ENCODE measurements at places on chromosomes 13 and 19.

- peak; percentile 37 for DNase-seq
These were observed 170.8 kb downstream of the NUFIP1 start for GRCh38 chr13:44818428-44818827.

- DNase-seq = no peak
These were observed 39.1 kb upstream of the CCNE1 start for GRCh38 chr19:29772696-29773095.

GRCh38 chr13:49298903-49299605 lies 51.3 kb downstream of the CDADC1 start:
- DNase-seq = peak; percentile 7

DNA sequence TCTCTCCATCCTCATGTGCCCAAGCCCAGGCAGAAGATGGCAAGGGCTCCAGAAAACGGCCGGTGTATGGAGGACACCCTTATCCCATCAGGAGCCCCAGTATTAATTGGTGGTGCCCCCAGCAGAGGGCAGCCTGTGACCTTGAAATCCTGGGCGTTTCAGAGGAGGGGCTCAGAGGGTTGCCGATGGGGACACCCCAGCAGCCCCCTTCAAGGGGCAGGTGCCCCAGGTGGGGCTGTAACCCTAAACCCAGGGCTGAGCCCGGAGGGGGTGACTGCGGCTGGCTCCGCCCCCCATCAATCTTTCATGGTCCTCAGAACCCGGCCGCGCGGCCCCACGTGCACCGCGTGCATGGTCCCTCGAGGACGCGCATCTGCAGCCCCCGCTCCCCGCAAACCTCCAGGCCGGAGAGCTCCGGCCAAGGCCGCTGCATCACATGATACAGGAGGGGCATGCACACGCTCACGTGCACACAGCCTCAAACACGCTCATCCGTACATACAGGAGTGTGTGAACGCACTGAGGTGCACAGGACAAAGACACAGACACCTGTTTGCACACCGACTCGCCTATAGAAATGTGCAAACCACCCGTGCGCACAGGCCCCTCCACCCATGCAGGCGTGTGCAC lies 949 bp downstream of the RAB3A start:
- peak; percentile 30 for DNase-seq

- DNase-seq = no peak
These were observed 68.1 kb upstream of the KLF12 start for GRCh38 chr13:74202129-74202813.

GRCh38 chr13:74025369-74025768 lies 108.8 kb downstream of the KLF12 start:
- DNase-seq = no peak

GRCh38 chr19:30555791-30556110 lies 183.6 kb downstream of the ZNF536 start:
- no peak for DNase-seq

GRCh38 chr13:49374585-49375290 lies 69.1 kb downstream of the CAB39L start:
- peak; percentile 86 for DNase-seq

- DNase-seq = no peak
These were observed 14.9 kb upstream of the SCN1B start for GRCh38 chr19:35015270-35015953.

DNA sequence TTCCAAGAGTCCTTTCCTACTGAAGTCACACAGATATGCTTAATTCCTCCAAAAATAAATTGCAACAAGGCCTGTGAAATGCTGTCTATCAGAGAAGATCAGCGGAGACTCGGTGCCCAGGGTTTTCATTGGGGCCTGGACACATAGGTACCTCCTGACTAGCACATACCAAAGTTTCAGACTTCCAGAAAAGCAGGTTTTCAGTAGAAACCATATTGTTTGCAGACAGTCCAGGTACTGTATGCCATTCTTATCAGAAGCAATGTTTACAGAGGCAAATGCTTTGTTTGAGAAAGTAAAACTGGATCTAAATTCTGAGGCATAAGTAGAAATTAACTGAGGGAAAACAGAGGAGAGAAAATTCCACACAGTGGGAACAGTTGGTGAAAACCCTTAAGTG lies 12.8 kb downstream of the ZNF229 start:
- no peak for DNase-seq

DNA sequence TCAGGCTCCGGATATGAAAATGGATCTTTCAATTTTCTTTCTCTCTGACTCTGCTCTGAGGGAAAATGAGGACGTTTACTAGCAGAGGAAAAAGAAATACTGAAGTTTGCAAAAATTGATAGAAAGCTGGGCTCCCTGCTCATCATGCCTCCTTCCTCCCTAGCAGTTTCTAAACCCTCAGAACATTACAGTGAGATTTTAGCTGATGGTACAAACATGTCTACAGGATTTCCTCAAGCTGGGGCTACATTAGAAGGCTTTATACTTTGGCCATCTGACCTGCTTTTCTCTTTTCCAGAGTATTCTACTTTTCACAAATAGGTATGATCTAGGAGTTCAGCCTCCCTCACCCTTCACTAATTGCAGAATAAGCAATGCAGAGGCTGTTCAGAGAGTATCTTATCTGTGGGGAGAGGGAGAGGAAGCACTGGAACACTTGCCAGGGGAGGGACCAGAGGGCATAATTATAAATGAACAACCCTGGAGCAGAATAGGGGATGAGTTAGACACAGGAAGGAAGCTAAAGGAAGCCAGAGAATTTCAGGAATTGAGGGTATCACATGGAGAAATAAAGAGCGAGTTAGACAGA lies 30.0 kb downstream of the CEACAM1 start:
- DNase-seq = no peak

DNA sequence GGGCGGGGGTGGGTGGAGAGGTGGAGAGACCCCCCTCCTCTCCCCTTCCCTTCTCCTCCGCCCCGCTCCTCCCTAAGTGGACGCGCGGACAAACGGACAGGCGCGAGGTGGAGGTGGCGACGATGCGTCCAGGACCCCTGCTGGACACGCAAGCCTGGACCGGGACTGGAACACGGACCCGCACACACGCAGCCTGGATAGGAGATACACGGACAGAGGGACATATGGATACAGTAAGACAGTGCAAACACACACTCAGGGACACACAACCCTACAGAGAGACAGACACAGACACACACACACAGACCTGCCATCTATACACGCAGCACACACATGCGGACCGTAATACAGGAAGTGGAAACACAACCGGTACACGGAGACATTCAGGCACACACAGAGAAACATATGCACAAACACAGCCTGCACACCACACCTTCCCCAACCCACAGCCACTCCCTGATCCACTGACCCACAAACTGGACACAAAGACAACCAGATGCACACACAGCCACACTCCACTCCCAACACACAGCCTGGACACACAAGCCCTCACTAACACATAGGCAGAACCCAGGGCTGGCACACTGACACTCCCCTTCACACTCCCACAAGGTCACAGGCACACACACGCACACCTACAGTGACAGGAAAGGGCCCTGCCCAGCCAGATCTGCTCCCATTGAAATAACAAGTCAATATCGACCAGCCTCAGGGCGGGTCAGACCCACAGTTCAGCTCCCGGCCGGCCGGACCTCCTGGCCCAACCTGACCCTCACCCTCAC lies 696 bp upstream of the ERFL start:
- DNase-seq = no peak

DNA sequence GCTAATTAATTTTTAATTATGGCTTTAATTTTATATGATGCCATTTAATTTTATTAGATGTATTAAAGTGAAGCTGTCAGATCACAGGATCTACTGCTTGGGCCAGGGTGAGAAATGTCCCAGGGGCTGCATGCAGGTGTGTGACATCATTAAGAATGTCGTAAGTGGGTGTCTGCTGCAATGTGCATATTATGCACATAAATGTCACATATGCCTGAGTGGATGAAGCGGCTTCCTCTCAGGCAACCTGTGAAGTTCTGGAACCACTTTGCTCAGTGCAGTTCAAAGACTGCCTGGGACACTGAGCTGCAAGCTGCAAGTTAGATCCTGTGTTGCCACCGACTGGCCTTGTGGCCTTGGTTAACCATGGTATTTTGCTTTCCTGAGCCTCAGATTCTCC lies 355.0 kb downstream of the UQCRFS1 start:
- no peak for DNase-seq

DNA sequence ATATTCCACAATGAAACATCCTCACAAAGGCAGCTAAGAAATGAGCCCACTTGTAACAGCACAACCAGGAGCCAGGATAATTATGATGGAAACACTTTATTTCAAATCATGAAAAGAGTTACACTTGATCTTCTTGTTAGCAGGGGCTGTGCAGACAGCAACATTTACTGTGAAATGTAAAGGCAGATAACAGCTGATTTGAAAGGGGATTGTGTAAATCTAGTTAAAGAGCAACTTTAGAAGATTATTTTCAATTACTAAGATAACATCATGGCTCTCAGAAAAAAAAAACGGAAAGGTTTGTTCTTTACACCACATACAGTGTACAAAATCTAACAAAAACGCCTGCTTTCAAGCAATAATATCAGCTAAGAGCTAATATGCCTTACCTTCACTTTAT lies 22.4 kb downstream of the ENOX1 start:
- DNase-seq = no peak

GRCh38 chr13:40087091-40088002 lies 431.9 kb downstream of the COG6 start:
- DNase-seq = no peak

DNA sequence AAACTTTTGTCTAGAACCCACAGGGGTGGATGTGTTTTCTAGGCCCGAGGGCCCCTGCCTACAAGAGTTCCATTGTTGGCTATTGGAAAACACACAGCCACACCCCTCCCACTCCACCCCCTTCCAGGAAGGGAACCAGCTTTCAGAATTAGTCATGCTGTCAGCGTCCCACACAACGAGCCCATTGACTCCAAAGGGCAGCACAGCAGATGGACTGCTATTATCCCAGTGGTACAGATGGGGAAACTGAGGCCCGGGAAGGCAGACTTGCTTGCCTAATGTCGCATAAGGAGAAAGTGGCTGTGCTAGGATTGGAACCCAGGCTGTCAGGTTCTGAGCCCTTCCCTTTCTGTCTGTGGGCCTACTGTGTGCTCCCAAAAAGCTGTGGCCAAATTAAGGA lies 8.1 kb upstream of the FXYD3 start:
- DNase-seq = peak; percentile 31

DNA sequence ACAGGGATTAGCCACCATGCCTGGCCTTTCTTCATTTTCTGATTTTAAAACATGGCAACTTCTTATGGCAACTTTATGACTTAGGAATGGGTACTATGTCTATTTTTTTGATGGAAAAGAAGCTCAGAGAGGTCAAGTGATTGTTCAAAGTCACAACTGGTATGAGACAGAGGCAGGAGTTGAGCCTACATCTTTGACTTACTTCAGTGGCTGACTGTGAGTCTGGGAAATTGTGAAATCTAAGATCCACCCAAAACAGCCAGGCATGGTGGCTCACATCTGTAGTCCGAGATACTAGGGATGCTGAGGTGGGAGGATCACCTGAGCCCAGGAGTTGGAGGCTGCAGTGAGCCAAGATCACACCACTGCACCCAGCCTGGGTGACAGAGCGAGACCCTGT lies 2.4 kb upstream of the ACTL9 start:
- DNase-seq = no peak

- no peak for DNase-seq
These were observed 1379.0 kb upstream of the MIR17HG start for GRCh38 chr13:89968470-89968869.

GRCh38 chr19:58350001-58350861 lies 3.1 kb downstream of the A1BG start:
- no peak for DNase-seq

DNA sequence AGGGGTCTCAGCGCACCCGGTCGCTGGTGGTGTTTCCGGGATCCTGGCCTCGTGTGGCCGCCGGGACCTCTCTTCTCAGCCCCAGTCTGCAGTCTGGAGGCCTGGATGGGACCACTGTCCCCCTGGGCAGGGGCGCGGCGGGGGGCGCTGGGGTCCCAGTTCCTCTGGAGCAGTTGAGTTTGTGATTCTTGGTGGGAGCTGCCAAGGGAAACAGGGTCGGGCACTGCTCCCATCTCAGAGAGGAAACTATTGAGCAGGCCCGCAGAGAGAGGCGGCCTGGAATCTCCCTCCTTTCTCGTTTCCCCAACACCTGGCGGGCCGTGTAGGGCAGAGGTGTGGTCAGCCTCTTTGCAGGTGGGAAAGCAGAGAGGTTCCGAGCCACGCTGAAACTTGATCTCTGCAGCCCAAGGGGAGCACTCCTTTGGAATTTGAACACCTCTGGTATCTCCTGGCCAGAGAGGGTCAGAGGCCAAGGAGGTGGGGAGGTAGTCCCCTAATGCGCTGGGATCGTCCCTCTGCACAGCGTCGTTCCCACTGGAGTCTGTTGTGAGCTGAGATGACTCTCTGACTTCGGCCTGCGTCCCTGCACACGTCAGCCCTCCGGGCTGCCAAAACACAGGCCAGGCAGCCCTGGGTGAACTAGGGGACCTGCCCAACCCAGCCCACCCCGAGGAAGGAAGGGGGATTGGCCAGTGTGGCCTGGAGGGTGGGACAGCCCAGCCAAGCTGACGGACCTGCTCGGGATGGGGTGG lies 741 bp downstream of the PLEKHF1 start:
- DNase-seq = peak; percentile 71

DNA sequence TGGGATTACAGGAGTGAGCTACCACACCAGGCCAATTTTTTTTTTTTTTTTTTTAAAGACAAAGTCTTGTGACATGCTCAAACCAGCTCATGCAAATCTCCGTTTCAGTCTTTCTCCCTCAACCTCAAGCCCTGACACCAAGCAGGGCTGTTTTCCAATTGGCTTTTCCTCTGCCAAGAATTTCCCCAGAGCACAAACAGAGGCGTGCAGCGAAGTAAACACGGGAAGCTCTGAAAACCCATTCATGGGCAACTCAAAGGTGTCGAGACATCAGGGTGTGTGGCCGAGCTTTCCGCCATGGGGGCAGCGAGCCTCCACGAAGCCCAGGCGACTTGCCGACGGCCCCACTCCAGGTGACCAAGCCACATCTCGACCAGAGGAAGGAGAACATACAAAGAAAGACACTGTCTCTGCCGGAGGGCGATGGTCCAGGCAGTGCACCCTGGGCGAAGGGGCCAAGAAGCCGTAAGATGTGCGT lies 70.0 kb downstream of the INSR start:
- DNase-seq = no peak

GRCh38 chr13:73924607-73925006 lies 209.6 kb downstream of the KLF12 start:
- no peak for DNase-seq

GRCh38 chr13:24540236-24541126 lies 27.9 kb upstream of the PARP4 start:
- DNase-seq = no peak

GRCh38 chr13:50514249-50514648 lies 329.2 kb downstream of the DLEU7 start:
- no peak for DNase-seq
